ENCODE measurements at places on chromosomes 5 and 9.
A peak's percentile ranks its signal among the peaks of the same experiment; 100 is the strongest.

DNA sequence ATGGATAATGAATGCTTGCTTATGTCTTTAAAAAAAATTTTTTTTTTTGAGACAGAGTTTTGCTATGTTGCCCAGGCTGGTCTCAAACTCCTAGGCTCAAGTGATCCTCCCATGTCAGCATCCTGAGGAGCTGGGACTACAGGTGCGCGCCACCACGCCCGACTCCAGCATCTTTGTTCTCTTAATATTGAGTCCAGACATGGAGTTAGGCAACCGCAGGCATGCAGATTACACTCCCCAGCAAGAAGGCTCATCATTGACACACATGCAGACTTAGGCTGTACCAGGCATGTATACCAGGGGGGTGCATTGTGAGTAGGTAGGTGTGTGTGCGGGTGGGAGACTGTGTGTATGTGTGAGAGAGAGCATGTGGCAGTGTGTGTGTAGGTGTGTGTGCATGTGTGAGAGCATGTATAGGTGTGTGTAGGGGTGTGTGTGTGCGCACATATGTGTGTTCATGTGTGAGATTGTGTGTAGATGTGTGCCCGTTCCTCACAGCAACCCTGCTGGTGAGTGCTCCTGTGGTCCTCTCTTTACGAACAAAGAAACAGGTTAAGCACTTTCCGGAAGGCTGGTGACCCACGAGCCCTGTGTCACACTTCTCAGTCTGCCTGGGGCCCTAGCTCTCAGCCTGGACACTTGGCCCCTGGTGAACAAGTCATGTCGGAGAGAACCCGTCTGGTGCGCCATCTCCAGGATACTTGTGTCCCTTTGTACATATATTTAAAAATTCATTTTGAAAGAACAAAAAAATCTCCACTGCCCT lies 6.2 kb downstream of the OBP2B start:
- DNase-seq: no peak

DNA sequence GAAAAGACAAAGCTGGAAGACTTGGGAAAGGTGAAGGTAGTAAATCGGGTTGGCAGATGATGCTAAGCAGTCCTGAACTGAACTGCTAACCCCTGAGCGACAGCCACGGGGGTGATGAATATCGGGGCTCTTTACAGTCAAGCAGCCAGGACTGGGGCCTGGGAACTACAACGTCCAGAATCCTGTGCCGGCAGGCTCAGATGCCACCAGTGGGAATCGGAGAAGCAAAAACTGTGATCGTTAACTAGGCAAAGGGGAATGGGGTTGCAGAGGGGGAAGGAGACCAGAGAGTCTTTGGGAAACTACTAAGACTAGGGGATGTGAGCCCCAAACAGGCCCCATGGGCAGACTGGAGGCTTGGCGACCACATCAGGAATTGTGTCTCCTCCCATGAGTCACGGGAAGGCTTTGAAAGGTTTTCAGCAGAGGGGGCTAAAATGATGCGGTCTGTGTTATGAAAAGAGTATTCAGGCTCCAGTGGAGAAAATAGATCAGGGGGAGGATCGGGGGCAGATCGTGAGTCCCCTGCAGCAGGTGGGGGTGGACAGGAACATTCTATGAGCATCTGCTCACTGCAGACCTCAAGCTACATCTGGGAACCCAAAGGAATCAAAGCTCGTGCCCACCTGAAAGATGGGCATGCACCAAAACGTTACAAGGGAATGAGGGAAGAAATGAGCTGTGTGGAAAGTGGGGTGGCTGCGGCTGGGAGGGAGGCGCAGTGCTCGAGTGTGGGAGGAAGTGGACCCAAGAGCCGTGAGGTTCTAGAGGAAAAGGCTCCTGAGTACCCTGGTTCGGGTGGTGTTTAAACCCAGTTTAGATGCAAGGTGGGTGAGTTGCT lies 53.8 kb downstream of the HRH2 start:
- DNase-seq: no peak

- DNase-seq: peak; percentile 35
Measured at GRCh38 chr5:178114325-178115135, 1.2 kb downstream of the N4BP3 start.

GRCh38 chr9:136861874-136862457 lies 4.1 kb downstream of the EDF1 start:
- no peak for DNase-seq
